ENCODE measurements at places on chromosomes 4 and X.

GRCh38 chr4:66340286-66340893 is 670.1 kb upstream of the EPHA5 start:
- DNase-seq, result no peak

GRCh38 chr4:183118585-183118984 is 19.5 kb downstream of the WWC2 start:
- DNase-seq, result no peak

GRCh38 chr4:74365761-74366160 is 816 bp downstream of the EREG start:
- peak; percentile 21 for DNase-seq

DNA sequence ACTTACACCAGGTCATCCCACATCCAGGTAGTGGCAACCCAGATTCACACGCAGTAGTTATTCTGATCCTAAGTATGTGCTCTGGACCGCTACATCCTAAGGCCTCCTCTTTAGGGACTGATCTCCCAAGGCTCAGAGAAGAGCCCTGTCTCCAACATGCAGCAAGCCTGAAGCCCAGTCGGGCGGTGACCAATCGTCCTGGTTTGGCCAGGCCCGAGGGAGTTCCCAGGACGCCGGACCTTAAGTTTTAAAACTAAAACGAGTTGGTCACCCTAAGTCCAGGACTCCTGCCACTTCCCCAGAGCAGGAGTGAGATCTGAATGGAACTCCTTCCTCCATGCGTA is 385 bp downstream of the LYAR start:
- DNase-seq, result no peak

DNA sequence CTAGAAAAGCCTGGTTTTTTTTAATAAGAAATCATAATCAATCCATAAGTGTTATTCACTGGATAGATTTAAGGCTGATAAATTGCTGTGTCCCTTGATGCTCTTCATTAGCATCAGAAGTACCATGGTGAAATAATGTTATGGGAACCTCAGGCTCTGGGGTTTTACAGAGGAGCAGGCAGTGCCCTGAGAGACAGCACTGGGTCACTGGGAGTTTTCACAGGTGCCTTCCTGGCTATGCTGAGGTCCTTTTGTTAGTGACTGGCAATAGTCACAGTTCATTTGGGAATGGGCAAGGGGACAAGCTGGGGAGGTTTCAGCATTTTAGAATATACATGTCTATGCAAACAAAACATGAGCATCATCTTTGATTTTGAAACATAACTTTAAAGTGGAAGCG is 38.6 kb downstream of the ANK2 start:
- DNase-seq, result no peak

DNA sequence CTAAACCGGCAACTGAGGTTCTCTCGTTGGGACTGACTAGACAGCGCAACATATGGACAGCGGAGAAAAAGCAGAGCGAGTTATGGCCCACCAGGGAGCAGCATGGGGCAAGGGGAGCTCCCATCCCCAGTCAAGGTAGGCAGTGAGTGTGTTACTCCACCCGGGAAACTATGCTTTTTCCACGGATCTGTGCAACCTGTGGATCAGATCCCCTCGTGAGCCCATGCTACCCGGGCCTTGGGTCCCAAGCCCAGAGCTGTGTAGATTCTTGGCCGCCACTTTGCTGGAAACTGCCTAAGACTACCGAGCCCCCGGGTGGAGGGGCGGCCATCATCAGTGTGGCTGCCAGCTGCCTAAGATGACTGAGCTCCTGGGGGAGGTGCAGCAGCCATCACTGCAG is 140.9 kb downstream of the PAPSS1 start:
- no peak for DNase-seq

- DNase-seq, result no peak
These were observed 489.5 kb downstream of the STIM2 start for GRCh38 chr4:27350161-27350560.

GRCh38 chr4:35912174-35912573 is 332.1 kb downstream of the ARAP2 start:
- DNase-seq, result no peak

DNA sequence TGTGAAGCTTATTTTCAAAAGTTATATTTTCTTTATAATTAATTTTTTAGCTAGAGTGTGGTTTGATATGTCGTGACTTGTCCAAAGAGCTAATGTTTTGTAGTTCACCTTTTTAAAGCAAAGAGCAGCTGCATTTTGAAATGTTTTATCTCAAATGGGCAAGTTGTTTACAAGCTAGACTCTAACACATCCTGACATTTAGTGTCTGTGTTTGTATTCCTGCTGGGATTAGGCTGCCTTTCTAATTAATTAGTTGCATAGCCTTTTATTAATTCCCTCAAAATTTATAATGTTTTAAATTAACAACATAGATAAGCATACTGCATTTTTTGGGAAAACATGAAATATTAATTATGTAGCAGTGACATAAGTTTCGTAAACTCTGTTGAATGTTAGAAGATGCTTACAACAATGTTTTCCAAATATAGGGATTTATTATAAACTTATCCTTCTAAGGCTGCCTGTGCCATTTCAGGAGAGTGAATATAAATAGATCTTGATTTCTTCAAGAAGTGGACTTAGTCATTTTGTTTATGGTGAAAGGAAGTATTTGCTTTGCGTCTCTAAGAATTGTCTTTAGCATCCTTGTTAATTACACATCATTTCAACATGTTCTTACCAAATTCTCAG is 37.7 kb upstream of the NUDT6 start:
- no peak for DNase-seq

DNA sequence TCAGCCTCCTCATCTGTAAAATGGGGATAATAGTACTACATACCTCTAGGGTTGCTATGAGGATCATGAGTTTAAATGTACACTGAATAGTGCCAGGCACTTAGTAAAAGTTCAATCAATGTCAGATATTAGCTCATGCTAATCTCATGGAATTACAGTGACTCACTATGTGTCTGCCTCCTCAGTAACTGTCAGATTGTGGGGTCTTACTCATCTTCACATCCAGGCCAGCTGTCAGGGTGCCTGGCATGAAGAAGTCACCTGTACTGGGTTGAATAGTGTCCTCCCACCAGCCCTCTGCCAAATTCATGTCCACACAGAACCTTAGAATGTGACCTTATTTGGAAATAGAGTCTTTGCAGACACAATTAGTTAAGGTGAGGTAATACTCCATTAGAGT is 54.3 kb upstream of the STIM2 start:
- DNase-seq, result no peak

GRCh38 chr4:162791226-162791625 is 375.5 kb downstream of the NAF1 start:
- DNase-seq, result no peak

DNA sequence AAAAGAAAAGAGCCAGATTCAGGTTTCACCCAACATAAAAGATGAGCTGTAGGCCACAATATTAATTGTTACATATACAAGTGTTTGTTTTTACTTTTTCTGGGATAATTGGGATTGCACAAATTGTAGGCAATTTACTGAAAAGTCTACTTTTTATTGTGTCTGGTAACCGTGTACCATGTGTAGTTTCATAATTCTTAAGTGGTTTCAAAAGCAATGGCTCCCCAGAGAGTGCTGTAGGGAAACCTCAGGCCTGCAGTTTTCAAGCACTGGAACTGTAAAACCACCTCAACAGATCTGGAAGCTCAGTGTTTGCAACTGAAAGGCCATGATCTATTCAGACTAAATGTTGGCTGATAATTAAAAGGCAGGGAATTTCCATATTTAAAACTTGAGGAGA is 53.9 kb upstream of the MMAA start:
- no peak for DNase-seq

- DNase-seq, result no peak
These were observed 15.4 kb downstream of the UTP3 start for GRCh38 chr4:70703619-70704214.

DNA sequence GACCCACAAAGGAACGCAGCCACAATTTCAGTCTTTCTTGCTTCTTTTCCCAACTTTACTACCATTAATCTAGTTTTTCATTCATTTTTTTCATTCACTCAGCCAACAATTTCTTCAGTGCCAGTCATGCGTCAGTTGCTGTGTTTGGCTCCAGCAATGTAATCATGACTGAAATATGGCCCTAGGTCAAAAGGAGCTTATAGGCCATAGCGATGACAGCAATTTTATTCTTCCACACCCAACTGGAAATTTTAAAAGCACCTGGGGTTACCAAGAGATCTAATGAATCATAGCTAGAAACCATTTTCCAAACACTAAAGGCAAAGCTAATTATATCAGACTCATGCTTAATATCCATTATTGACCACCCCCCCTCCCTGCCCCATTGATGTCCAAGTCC is 29.8 kb upstream of the C1QTNF7 start:
- DNase-seq, result no peak

DNA sequence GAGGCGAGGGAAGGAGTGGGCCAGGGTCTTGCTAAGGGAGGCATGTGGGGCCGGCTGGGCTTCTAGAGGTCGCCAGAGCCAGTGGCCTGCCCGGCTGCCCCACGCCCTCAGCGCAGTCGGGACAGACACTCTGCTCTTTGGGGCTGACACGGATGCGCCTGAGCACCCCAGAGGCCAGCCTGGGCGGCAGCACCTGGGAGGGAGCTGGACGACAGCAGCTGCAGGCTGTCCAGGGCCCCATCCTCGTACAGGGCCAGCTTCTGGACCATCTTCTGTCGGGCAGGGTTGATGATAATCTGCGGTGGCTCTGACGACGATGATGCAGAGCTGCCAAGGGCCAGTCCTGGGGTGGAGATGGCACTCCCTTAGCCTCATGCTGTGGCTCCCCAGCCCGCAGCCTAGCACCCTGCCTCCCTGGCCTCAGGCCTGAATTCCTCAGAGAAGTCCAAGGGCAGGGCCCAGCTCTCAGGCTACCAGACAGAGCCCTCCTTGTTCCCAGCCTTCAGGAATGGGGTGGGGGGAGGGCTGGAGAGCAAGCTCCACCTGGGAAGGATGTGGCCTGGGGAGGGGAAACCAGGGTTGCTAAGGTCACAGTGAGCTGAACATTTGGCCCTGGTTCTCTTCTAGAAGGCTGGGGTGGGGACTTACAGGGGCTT is 7.2 kb downstream of the IRAK1 start:
- peak; percentile 63 for DNase-seq

- no peak for DNase-seq
These were observed 22.5 kb downstream of the ZNF721 start for GRCh38 chr4:476501-476900.

DNA sequence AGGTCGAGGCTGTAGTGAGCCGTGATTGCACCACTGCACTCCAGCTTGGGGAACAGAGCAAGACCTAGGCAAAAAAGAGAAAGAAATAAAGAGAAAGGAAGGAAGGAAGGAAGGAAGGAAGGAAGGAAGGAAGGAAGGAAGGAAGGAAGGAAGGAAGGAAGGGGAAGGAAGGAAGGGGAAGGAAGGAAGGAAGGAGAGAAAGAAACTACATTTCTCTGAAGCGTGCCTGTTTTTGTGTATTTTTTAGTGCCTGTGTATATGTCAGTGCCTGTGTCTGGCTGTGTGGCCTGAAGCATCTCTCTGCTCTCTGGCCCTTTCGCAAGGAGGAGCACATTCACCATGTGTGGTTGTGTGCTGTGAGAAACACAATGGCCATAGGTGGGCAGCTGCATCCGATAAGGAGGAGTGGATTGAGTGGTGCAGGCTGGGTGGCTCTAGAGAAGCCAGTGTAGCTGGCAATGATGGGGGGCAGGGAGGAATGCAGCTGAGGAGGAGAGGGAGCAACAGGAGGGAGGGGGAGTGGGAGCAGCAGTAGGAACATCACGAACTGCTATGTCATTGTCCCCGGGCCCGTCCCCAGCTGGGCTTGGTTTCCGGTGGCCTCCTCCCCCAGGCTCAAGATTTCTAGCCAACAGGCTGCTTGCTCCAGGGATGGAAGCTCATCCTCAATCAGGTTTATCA is 11.4 kb downstream of the SYN1 start:
- DNase-seq, result no peak

DNA sequence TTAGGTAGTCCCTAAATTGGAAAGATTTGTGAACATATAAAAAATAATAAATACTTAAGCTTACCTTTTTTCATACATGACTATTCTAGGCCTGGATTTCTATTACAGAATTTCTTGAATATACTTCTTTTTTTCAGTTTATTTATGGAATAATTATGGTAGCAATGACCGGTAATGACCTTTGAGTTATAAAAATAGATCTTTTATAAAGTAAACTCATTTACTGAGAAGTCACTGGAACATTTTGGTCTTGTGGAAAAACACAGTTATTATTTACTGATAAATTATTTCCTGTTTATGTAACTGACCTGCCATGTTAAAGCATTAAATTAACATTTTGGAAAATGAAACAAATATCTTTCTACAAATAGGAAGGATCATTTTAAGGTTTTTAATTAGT is 80.4 kb upstream of the RASGEF1B start:
- no peak for DNase-seq

- DNase-seq, result no peak
These were observed 53.6 kb downstream of the SLC7A11 start for GRCh38 chr4:138188406-138189084.

DNA sequence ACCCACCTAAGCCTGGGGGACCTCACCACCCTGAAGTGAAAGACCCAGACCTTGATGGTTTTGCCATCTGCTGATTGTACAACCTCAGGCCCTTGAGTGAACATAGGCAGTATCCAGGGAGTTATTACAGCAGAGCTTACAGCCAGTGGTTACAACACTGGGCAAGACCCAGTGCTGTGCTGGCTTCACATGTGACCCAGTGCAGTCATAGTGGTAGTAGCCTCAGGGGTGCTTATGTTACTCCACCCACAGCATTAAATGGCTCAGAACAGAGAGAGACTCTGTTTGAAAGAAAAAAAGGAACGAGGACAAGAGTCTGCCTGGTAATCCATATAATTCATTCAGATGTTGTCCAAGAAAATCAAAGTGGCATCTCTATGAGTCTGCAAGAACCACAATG is 45.2 kb upstream of the DACH2 start:
- no peak for DNase-seq

DNA sequence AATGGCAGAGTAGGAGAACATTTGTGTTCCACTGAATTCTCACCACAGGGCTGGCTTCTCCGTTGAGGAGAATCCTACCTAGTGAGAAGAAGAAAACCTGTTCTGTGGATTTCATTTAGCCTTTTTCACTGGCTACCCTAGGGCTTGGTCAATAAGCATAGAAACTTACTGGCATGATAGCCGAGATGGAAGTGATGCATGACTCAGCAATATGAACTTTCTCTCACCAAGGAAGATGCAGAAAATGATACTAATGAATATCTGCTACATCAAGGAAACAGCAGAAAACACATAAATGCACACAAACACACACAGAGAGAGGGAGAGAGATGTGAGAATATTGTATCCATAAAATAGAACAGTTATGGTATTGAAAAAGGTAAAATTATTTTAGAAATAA is 216.3 kb downstream of the HHIP start:
- DNase-seq, result no peak

DNA sequence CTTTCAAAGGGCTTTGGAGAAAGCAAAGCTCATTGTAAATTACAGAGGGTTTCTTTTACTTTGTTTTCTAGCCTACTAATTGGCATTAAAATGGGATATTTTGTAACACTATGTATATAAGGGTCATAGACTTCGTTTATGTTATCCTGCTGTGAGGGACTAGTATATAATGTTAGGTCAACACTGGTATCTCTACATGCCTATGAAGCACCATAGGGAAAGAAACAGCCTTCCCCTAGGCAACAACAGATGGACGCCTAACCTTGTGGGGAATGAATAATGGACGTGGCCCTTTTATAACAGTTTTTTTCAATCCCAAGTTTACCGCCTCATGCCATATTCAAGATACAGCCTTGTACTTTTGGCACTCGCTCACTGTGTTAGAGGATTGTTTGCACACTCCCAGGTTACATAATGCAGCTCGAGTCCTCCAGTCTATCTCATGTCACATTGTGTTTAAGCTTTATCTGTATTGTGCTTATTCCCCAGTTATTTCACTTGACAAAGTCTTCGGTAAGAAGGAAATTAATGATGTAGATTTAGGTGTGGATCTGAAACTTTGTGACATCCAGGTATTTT is 711.0 kb downstream of the RPA4 start:
- no peak for DNase-seq
